Activated T-cell treated with anti-CD3 and anti-CD28 coated beads, Interleukin-2, amount 50 U/mL, for 72 hours (primary cell): ENCODE measurements at places on chromosomes 2 and 18. TPM values are rescaled to one million over a fixed set of nuclear protein-coding genes. Genes with fewer than 3 reads are reported as not detected.

DNA sequence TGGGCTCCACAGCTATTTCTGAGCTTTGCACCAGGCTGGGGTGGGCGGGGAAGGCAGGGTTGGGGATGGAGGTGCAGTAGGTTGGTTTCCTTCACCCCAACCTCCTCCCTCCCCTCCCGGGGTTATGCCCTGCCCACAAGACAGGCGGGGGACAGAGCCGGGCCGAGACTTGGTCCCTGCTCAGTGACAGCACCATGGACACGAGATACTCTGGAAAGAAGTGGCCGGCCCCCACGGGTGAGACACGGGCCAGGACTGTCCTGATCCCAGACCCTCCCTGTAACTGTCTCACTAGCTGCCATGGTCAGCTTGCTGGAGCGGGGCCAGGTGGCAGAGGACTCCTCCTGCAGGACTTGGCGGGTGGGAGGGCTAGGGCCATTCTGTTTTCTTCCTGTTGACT is 59.7 kb downstream of the DYSF start:
- no peak for DNase-seq

DNA sequence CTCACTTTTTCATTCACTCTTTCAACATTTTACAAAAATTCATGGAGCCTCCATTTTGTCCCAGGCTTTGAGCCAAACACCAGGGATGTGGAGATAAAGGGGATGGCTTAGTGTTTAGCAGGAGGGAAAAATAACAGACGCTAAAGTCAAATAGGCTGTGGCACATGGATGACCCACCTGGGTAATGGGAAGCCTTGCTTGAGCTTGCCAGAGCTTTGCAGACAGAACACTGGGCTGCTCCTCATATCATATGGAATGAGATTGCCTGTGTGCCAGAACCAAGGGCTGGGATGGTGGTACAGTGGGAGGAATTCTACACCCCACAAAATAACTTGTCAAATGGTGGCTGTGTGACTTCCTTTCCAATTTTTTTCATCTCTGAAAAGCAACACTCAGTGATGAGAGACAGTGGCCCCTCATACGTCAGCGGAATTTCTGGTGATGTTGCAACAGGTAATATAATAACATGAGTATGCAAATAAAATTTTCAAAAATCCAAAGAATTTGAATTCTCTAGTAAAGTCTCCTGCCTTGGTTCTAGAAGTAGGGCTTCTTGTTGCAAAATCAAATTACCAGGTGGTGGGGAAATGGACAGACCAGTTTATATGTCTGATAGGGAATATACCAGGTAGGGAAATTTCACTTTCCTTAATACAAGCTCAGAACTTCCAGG is 252.9 kb downstream of the CLIP4 start:
- DNase-seq = no peak

DNA sequence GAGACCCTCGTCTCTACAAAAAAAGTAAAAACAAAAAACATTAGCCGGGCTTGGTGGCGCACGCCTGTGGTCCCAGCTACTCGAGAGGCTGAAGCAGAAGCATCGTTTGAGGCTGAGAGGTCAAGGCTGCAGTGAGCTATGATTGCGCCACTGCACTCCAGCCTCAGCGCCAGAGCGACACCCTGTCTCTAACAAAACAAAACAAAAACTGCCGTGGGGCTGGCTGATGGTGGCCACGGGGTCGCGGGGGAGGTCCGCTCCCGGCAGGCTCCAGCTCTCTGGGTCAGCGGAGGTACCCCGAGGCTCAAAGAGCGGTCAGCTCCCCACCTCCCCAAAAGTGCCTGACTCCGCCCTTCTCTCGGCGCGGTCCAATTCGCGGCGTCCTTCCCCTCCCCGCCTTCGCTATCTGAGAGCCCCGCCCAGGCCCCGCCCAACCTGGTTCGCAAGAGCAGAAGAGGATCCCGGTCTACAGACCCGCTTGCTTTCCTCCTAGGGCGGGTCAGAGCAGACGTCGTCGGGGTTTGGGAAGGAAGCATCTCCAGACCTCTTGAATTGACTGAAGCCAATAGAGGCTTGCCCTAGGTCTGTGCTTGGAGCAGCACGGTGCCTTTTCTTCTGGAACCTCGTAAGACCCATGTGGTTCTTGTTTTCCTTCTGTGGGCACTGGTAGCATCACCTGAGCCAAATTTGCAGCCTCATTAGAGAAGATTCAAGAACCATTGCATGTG is 7.8 kb downstream of the RAX start:
- DNase-seq = peak; percentile 58

- DNase-seq = no peak
These were observed 113.8 kb upstream of the NRXN1 start for GRCh38 chr2:51145761-51146160.

DNA sequence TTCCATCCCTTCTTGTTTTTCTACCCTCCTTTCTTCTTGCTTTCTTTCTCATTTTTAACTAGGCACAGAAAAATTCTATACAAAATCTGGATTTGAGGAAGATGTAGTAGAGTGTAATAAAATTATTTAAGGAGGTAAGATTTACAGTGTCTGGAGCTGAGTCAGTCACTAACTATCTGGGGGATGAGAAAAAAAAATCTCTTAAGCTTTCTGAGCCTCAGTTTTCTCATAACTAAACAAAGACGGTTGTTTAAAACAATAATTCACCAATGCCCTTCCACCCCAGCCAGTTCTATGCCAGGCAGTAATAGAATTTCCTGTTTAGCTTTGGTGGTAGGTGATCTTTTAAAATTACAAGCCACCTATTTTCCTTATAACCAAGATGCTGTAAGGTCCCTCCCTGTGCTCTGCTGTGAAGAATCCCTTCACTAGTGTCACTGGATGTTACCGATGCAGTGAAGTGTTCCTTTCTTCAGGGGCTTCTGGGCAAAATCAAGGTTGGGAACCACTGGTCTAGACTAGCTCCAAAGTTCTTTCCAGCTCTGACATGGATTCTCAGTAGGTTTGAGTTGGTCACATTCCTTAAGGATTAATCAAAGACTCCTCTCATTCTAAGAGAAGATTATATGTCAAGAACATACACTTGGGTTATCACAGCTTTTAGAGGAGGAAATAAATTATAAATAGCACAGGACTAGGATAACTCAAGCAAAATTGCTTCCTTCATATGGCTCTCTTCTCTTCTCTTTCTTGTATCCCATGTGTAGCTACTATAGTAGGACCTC is 289.0 kb downstream of the CDH2 start:
- no peak for DNase-seq

GRCh38 chr2:119544075-119544938 is at the start of gene CFAP221:
Gene CFAP221 (plus strand): TSS chr2:119544449. CDS start chr2:119546132, 1,683 bp downstream.
- DNase-seq = peak; percentile 72

GRCh38 chr2:127662937-127663565 is 12.3 kb downstream of the LIMS2 start:
- DNase-seq = no peak

DNA sequence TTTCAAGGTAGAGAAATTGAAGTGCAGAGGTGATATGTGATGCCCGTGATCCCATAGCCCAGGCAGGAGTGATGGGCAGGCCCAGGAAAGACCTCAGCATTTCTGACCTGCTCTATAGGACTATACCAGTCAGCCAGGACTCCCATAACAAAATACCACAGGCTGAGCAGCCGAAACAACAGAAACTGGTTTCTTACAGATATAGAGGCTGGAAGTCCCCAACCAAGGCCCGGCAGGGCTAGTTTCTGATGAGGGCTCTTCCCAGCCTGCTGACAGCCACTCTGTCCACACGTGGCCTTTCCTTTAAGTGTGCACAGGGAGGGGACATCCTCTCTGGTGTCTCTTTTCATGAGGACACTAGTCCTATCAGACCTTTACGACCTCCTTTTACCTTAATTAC is 104.2 kb upstream of the AGAP1 start:
- no peak for DNase-seq

Gene FZD7
- total RNA-seq = 1.4 TPM

Gene GFPT1
- total RNA-seq = 55.1 TPM

Gene HTR2B
- total RNA-seq = not detected

Gene IL18R1
- 68.0 TPM for total RNA-seq

Gene GPR39
- total RNA-seq = not detected

Gene PSTPIP2
- 30.1 TPM for total RNA-seq

Gene CHRND
- total RNA-seq = not detected
